ENCODE measurements at places on chromosomes 5 and 9.

GRCh38 chr5:139746691-139747582 lies 48.7 kb upstream of the PSD2 start:
- peak; percentile 78 for DNase-seq

- no peak for DNase-seq
Observed at GRCh38 chr5:130868186-130868840, 296.7 kb downstream of the HINT1 start.

GRCh38 chr5:149060325-149060724 lies 2.5 kb downstream of the SH3TC2 start:
- DNase-seq, result peak; percentile 46

DNA sequence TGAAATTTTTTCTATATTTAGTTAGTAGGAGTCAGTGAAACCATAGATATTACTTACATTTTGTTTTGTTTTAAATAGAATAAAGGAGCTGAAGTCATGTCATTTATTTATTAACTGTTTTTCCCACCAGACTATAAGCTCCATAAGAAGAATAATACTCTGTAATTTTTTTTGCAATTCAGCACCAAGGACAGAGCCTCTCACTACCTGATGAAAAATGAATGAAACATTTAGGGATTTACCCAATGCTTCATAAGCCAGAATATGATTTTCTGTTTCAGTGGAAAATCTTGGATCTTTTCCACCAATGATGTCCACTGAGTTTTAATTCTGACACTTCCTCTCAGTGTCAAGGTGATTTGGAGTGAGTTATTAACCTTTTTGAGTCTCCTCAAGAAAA lies 624.9 kb upstream of the GRAMD2B start:
- DNase-seq, result no peak

DNA sequence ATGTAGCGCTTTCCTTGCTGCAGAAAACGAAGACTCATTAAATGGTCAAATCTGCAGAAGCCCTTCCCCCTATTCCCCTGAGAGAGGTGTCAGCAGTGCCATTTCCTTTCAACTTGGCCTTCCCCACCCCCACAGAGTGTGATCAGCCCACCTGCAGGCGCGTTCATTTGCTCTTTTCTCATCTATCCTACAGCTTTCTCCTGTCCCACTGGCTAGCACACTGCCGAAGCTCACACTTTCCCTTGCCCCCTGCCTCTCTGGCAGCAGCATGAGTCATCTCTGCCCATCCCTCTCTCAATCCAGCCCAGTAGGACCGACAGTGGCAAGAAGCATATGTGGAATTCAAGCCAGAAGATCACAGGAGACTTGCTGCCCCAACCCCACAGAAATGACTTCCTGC lies 213.8 kb downstream of the FAM114A2 start:
- no peak for DNase-seq

- no peak for DNase-seq
Observed at GRCh38 chr9:99169982-99170761, 51.6 kb downstream of the ALG2 start.

GRCh38 chr5:35230038-35230611 lies at the start of gene PRLR:
Gene PRLR (minus strand): TSS chr5:35230487. CDS start chr5:35089620, 140,867 bp downstream.
- peak; percentile 57 for DNase-seq

- DNase-seq, result no peak
Observed at GRCh38 chr5:163260961-163261360, 176.4 kb upstream of the CCNG1 start.

- DNase-seq, result no peak
Observed at GRCh38 chr9:131500939-131501541, 1.7 kb upstream of the POMT1 start.

- no peak for DNase-seq
Observed at GRCh38 chr5:134247428-134248224, 21.8 kb upstream of the PPP2CA start.

DNA sequence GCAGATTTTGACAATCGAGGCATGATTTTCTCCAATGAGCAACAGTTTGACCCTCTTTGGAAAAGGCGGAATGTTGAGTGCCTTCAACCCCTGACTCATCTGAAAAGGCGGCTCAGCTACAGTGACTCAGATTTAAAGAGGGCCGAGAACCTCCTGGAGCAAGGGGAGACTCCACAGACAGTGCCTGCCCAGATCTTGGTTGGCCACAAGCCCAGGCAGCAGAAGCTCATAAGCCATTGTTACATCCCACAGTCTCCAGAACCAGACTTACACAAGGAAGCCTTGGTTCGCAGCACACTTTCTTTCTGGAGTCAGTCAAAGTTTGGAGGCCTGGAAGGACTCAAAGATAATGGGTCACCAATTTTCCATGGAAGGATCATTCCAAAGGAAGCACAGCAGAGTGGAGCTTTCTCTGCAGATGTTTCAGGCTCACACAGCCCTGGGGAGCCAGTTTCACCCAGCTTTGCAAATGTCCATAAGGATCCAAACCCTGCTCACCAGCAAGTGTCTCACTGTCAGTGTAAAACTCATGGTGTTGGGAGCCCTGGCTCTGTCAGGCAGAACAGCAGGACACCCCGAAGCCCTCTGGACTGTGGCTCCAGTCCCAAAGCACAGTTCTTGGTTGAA lies 13.6 kb downstream of the PTPDC1 start:
- DNase-seq, result no peak

DNA sequence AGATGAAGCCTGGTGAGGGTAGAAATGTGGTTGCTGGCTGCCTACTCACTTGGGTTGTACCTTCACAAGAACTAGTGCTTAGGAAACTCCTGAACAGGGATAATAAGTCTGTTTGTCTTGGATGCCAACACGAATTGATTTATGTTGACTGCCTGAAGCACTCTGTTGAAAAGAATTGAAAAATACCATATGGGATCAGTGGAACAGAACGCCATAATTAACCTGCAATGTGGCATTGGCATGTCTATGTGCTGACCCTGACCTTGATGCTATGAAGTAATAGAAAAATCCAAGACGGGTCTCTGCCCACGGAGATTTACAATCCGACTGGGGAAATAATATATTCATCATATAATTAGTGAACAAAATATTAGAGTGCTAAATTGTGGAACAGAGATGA lies 10.5 kb downstream of the LIX1 start:
- no peak for DNase-seq

GRCh38 chr5:126924331-126925033 lies 105.9 kb downstream of the MARCHF3 start:
- no peak for DNase-seq

DNA sequence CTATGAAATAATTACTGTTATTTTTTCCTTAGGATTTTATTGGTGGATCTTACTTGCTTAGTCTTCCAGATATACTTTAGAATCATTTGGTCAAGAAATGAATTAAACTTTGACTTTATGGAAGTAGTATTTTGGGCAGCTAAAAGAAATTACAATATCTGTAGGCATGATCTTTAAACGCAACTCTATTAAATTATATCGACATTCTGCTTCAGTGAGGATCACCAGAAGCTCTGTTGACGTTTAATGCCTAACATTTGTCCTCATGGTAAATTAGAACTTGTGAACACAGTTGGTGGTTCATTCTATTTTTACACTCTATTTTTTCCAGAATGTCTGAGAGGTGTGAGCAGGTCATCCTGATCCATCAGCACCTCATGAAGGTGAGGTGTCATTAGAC lies 211.6 kb downstream of the TMEM167A start:
- DNase-seq, result no peak

DNA sequence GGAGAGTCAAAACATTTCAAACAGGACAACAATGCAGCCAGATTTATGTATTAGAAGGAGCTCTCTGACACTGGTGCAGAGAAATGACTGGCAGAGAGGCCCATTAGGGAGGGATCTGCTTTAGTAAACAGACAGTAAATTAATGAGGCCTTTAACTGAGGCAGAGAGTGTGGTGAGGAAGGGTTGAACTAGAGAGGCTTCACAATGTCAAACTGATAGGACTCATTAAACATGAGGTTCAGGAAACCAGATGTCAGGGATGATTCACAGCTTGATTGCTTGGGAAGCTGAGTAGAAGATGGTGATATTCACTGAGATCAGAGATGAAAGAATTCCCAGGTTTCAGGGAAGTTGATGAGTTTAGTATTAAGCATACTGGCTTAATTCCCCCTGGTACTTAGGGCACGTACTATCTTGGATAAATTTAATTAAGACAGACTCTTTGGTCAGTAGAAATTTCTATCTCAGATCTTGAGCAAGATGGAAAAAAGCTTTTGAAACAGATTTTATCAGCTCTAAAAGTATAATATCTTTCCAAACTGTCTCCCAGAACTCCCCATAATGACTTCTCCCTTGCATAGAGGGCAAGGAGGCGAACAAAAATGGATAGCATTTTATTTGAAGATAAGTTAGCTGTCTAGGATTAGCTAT lies 8.6 kb upstream of the MUSK start:
- DNase-seq, result no peak

GRCh38 chr9:79215821-79216220 lies 355.9 kb upstream of the TLE4 start:
- no peak for DNase-seq

- peak; percentile 10 for DNase-seq
Observed at GRCh38 chr9:134627417-134628353, 13.9 kb upstream of the COL5A1 start.

GRCh38 chr5:159133041-159133741 lies 33.5 kb upstream of the EBF1 start:
- DNase-seq, result no peak

- DNase-seq, result peak; percentile 20
Observed at GRCh38 chr9:2741441-2742158, 24.3 kb downstream of the KCNV2 start.

DNA sequence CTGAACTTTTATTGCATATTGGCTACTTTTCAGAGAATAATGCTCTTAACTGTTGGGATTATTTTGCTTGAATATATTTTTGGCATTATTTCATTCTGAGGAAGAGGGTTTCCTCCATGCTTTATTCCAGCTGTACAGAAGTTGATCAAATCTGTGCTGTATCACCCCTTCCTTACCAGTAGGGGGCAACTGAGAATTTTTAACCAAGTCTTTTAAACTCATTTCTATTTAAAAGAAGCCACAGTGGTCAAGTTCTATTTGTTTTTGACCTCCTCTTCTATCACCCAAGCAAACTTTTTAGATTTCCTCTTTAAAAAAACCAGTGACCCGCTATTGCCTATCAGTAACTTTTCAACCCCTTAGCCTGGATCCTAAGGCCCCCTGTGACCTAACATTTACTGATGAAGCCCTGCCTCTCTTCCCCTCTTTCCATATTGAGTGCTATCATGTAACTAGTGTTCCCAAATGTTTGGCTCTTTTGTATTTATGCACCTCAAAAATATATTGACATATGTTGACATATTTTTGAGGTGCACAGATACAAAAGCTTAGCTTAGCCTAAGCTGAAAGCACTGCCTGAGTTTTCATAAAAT lies 80.6 kb downstream of the FBXO4 start:
- no peak for DNase-seq

DNA sequence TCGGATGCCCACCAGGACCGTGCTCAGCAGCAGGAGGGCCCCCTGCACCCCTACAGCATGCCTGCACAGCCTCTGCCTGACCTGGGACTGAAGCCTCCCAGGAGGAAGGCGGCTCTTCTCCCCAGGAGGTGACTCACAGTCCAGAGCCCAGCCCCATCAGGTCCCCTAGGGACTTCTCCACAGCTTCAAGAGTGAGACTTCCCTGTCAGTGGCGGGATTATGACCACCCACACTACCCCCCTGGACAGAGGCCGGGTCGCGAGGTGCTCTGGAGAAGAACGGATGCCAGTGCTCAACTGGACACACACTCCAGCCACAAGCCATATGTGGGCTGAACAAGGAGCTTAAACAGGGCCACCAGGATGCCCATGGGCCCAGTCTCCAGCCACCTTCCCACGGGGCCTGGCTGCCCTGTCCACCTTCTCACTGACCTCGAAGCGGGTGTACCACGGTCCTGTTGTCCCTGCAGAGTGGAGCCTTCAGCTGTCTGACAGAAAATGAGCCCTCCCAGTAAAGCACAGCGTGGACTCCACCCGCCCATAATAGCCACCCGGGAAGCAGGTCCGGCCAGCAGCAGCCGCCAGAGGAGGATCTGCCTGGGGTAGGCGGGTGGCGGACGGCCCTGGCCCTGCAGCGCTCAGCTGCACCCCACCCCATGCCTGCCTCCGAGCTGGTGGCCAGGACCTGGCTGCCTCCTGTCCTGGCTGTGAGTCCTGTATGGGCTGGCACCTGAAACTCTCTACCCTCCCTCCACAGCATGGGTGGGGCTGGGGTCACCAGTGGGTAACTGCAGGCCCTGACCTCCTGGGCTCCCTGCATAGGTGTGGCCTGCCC lies 54.7 kb downstream of the SEMA4D start:
- no peak for DNase-seq

DNA sequence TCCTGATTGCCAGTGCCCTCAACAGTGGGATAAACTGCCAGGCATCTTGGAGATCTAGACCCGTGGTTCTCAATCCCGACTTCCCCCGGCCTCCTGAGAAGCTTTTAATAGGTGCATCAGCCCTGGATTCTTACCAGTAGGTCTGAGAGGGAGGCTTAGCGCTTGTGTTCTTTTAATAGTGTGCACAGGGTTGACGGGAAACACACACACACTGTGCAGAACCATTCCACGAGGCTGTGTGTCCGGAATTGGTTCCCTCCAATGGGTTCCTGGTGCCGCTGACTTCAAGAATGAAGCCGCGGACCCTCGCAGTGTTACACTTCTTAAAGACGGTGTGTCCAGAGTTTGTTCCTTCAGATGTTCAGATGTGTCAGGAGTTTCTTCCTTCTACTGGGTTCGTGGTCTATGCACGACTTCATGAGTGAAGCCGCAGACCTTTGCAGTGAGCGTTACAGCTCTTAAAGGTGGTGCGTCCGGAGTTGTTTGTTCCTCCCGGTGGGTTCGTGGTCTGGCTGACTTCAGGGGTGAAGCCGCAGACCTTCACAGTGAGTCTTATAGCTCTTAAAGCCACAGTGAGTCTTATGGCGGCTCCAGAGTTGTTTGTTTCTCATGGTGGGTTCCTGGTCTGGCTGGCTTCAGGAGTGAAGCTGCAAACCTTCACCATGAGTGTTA lies 46.6 kb upstream of the PRSS3 start:
- no peak for DNase-seq

DNA sequence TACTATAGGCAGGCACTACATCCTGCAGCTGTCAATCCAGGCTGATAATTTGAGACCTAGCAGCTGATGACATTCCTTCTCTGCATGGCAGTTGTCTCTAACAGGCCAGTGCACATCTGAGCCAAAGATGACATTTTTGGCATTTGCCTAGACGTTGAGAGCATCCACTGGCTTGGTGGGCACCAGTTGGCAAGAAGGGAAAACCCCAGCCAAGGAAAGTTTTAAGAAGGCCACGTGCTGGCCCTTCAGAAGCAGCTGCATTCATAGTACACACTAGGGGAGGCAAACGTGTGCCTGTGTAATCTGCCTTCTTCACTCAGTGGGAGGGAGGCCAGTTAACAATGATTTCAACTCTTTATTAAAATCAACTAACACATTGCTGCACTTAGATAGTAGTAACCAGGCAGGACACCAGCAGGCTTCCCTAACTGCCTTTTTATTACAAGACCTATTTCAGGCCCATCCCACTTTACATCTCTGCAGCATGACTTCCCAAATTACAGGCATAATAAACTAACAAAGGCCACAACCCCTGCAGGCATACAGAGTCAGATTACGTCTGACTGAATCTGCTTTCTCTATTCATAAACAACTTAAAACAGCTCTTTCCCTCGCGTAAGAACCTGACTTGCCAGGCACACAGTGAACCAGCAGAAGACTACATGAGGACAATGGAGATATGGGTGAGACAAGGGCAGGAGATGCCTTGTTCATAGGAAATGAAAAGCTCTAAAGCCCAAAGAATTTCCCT lies 576.3 kb downstream of the PDE4D start:
- DNase-seq, result no peak
